T-helper 17 cell (primary cell): ENCODE measurements at places on chromosomes 16 and 17. TPM values are rescaled to one million over a fixed set of nuclear protein-coding genes. Genes with fewer than 3 reads are reported as not detected.

- no peak for DNase-seq
These were observed 3.9 kb upstream of the SOX9 start for GRCh38 chr17:72116661-72117521.

- no peak for DNase-seq
These were observed 13.1 kb downstream of the MPO start for GRCh38 chr17:58267347-58268324.

GRCh38 chr16:50012182-50012581, 12.8 kb upstream of the CNEP1R1 start:
- DNase-seq = no peak

- no peak for DNase-seq
These were observed 287.3 kb downstream of the WWOX start for GRCh38 chr16:78386557-78387324.

DNA sequence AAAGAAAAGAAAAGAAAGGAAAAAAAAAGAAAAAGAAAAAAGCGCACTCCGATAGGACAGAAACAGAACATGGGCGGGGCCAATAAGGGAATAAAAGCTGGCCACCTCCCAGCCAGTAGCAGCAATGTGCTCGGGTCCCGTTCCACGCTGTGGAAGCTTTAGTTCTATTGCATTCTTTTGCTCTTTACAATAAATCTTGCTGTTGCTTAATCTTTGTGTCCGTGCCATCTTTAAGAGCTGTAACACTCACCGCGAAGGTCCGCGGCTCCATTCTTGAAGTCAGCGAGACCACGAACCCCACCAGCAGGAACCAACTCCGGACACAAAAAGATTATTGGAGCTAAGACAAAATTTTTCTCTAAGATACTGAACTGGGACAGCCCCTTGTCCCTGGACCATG, 3.1 kb upstream of the ARL5C start:
- no peak for DNase-seq

DNA sequence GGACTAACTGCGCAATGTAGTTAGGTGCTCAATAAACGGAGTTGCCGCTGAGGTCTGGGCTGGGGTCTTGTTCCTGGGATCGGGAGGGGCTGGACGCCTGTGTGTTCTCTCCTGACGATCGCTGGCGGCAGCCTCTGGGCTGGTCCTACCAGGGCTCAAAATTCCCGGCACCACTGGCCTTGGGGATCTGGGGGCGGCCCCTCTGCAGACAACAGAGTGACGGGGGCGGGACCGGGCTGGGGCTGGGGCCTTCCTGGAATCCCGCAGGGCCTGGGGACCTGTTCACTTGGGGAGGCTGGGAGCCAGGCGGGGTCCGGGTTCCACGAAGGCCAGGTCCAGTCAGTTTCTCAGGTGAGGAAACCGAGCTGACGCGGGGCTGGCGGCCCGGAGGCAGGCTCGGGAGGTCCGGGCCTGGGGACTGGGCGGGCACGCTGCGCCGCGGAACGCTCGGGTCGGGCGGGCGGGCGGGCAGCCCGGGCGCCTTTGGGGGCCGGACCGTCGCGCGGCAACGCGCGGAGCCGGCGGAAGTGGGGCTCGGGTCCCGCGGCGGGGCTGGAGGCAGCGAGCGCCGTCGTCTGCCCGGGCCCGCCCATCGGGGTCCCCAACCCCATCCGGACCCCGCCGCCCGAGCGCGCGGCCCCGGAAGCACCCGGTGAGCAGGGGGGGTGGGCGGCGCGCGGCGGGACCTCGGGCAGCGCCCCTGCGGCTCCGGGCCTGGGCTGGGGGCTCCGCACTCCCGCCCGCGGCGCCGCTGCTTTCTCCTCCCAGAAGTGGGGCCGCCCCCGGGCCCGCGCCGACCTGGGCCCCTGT, at the start of gene PIGQ:
TSS of gene PIGQ (plus strand) at position 524 of the 810 bp plus-strand sequence. CDS start 4,107 bp downstream, outside the sequence.
- DNase-seq = peak; percentile 69

- no peak for DNase-seq
These were observed 543 bp downstream of the TMUB2 start for GRCh38 chr17:44187131-44187899.

DNA sequence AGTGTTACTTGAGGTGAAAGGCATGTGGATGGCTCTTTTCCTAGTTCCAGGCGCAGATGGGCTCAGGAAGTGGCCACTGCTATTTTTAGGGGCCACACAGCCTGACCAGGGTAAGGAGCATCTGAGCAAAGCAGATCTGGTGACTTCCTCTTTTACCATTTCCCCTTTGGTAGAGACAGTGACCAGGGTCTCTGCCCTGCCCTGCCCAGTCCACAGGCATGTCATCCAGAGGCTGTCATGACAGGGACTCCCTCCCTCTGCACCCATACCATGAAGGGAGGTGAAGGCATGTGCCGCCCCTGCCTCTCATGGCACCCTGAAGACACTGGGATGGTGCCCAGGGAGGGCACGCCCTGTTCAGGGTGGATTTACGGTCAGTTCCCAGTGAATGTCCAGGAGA, 2.2 kb downstream of the PLA2G15 start:
- DNase-seq = no peak

- DNase-seq = no peak
These were observed 38.2 kb downstream of the COPRS start for GRCh38 chr17:31820691-31821435.

FBF1 gene
- total RNA-seq = 20.0 TPM

SYNGR2 gene
- total RNA-seq = 49.5 TPM

PDILT gene
- not detected for total RNA-seq

CACNG5 gene
- total RNA-seq = not detected

SGF29 gene
- total RNA-seq = 49.7 TPM

RAPGEFL1 gene
- 10.5 TPM for total RNA-seq

HAS3 gene
- 3.0 TPM for total RNA-seq
